ENCODE measurements at places on chromosomes 16 and 17.

DNA sequence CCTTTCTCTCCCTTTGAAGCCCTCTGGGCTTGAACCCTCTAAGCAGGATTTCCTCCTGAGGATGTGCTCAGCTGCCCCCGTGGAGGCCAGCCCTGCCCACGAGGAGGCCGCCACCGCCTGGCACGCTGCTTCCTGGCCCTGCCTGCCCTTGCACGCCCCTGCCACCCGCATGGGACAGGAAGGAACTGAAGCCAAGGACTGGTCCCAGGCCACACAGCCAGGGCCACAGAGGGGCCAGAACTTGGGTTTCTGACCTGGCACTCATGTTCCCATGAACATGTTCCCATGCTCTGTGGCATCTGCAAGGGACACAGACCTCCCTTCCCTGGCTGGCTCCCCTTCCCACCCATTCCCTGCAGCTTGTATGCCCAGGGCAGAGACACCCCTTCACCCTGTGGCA, 24.1 kb upstream of the MTSS2 start:
- no peak for DNase-seq

DNA sequence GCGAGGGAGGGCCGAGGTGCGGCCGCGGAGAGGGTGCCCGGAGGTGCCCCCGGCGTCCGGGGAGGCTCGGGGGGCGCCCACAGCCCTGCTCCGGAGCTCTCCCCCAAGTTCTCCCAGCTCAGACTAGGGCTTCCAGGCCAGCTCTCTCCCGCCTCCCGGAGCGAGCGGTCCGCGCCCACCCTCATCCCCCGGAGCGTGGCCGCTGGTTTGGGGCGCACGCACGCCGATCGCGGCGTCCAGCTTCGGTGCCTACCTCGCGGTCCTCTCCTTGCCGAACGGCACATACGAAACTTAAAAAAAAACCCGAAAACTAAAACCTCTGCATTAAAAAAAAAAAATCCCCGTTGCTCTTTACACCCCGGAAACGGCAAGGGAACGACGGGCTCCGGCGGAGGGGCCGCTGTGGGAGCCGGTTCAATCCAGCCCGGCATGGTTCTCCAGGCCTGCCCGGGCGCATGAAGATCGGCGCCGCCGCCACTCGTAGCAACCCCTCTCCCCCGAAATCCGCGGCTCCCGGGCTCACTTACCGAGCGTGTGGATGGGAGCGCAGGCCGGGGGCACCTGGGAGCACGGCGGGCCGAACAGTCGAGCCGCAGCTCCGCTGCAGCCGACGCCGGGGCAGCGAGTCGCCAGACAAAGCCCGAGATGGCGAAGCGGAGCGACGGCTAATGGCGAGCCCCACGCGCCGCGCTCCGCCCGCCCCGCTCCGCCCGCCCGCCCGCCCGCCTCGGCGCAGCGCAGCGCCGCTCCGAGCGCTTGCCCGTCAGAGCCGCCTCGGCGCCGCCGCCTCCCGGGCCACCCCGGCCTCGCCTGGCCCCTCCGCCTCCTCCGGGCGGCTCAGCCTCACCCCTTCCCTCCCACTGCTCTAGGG, 973 bp upstream of the UBTF start:
- DNase-seq, result no peak

DNA sequence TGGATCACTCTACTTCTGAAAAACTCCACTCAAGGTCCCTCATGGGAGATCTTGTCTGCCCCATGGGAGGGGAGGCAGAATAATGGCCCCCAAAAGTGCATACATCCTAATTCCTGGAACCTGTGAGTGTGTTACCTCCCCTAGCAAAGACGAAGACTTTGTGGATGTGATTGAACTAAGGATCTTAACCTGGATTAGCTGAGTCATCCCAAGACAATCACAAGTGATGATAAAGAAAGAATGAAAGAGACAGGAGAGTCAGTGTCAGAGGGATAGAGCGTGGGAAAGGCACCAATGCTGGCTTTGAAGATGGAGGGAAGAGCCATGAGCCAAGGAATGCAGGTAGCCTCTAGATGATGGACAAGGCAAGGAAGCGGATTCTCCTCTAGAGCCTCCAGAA, 374.7 kb upstream of the DYNLRB2 start:
- no peak for DNase-seq

- no peak for DNase-seq
These were observed 4.8 kb downstream of the RPA1 start for GRCh38 chr17:1834380-1835149.

DNA sequence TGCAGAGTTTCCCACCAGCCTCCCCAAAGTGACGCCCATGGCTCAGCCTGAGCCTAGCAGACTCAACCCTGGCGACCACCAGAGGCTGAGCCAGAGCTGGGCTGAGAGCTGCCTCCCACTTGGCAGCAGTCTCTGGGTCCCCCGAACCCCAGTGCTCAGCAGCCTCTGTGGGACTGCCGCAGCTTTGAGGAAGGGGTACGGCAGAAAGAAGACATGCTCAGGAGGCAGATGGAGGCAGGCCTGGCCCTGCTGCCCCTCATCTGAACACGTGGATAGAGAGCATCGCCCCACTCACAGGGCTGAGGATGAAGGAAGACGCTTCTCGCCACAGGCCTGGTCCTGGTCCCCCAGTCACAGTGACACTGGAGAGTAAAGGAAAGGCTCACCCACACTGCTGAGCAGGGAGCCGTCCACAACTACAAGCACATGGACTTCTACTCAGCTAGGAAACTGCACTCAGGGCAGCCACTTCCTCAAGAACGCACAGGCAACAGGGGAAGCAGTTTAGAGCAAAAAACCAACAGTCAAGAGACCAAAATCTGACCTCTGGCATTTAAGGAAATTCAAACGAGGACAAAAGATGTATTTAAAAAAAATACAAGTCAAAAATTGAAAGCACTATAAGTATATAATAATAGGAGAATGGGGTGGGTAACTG, 45.2 kb upstream of the GSG1L start:
- no peak for DNase-seq

- DNase-seq, result no peak
These were observed 8.2 kb downstream of the FAM117A start for GRCh38 chr17:49755663-49756283.

GRCh38 chr17:7729816-7730215, 12.3 kb downstream of the DNAH2 start:
- no peak for DNase-seq

GRCh38 chr17:38685491-38685890, 10.7 kb upstream of the EPOP start:
- no peak for DNase-seq

- no peak for DNase-seq
These were observed 4.4 kb downstream of the MYL4 start for GRCh38 chr17:47213540-47213939.

DNA sequence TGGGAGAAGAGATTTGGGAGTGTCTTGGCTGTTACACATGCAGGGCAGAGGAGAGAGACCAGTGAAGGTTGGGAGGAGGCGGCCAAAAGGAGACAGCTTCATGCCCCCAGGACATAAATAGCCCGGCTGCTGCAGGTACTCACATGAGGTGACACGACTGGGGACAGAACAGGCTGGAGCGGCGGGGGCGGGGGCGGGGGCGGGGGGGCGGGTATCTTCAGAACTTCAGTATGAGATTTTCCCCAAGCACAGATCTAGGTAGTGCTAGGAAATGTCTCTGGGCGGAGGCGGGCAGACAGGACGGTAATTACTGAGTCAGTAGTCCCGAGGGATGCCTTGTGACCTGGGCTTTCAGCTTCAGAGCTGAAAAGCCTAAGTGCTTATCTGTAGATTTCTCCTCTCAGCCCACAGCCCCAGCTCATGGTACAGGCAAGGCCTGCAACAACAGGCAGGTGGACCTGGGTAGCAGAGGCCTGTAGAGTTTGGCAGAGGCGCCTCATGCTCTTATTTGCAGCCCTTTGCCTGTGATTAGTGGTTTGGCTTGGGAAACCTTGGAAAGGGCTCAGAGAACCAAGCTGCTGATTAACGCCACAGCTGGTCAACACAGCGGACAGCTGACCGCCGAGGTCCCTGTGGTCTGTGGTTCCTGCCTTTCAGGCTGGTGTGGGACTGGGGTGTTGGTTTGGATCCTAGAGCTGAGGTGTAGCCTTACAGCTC, 24.5 kb downstream of the UNK start:
- no peak for DNase-seq

DNA sequence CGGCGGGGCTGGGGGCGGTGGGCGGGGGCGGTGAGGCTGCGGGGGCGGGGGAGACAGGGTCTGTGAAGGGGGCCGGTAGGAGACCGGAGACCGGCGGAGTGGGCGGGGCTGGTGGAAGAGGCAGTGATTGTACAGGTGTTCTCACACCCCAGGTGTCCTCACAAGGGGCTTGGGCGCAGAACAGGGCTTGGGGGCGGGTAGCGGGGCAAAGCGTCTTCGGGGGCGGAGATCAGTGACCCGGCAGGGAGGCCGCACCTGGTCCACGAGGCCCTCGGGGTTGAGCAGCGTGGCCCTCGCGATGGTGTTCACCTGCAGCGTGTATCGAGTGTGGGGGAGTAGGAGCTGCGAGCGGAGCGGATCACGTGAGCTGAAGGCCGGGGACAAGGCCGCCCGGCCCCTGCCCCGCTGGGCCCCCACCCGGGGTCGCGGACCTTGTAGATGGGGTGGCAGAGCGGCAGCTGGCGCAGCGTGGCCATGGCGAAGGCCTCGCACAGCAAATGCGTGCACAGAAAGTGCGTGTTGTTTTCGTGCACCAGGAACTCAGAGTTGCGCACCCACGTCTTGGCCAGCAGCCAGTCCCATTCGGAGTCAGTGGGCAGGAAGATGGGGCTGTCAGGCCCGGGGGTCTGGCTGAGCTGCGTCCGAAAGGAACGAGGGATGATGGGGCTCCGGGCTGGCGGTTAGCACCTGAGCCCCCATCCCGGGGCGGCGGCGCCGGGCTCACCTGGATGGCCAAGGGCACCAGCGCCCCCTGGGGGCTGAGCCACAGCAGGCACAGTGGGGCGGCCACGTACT, 8.5 kb downstream of the ALOXE3 start:
- peak; percentile 70 for DNase-seq

DNA sequence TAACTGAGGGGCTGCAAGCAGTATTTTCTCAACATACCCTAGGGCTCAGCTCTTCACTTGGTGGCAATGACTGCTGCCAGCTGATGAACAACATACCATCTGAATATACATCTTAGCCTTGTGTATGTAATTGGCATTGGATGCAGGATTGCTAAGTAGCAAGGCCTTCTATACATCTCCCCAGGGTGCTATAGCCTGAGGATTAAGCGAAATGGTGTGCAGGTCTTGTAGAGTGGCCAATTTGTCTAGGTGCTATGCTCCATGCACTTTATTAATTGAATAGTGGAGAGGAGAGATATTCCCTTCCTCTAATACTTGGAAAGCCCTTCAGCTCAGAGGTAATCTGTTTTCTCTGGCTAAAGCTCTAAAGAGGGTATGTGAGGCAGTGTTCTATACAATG, 71.9 kb downstream of the KIF2B start:
- DNase-seq, result no peak
